ENCODE measurements at places on chromosomes 11 and 22. TPM values are rescaled to one million over a fixed set of nuclear protein-coding genes. Genes with fewer than 3 reads are reported as not detected.

Gene CDC45
- total RNA-seq, result 23.1 TPM

Gene BIK
- not detected for total RNA-seq

Gene FGF4
- not detected for total RNA-seq

Gene C11orf52
- total RNA-seq, result 0.37 TPM

Gene ELMOD1
- total RNA-seq, result under 0.01 TPM

Gene FUT4
- total RNA-seq, result 4.0 TPM

Gene APLNR
- total RNA-seq, result not detected

Gene KCNK7
- total RNA-seq, result 0.37 TPM

Gene KLHL35
- 1.4 TPM for total RNA-seq

Gene MYOD1
- total RNA-seq, result not detected

Gene HYLS1
- total RNA-seq, result 12.5 TPM

Gene IGLL1
- total RNA-seq, result not detected

Gene SHANK2
- 2.0 TPM for total RNA-seq

Gene SCGB1D4
- total RNA-seq, result not detected

Gene HORMAD2
- not detected for total RNA-seq

Gene GPR83
- total RNA-seq, result under 0.01 TPM

Gene CST6
- total RNA-seq, result 0.20 TPM

Gene RAB38
- total RNA-seq, result 1.8 TPM

Gene CCDC81
- 0.39 TPM for total RNA-seq

Gene RBMXL2
- not detected for total RNA-seq

Gene SLC22A8
- total RNA-seq, result not detected

Gene OSBP
- 34.6 TPM for total RNA-seq

Gene LDHAL6A
- not detected for total RNA-seq

Gene TBX10
- total RNA-seq, result not detected

Gene ACRV1
- total RNA-seq, result not detected

Gene ZP1
- total RNA-seq, result 0.98 TPM

Gene CRYBB2
- total RNA-seq, result not detected

Gene PKP3
- total RNA-seq, result 1.8 TPM

Gene MIOX
- total RNA-seq, result not detected

Gene DDIAS
- total RNA-seq, result 8.0 TPM

Gene SMIM38
- total RNA-seq, result under 0.01 TPM

Gene PACS1
- 15.8 TPM for total RNA-seq

Gene OR52E1
- not detected for total RNA-seq

Gene RTN4RL2
- total RNA-seq, result 1.5 TPM

Gene CAPRIN1
- 197 TPM for total RNA-seq

Gene OR52A1
- not detected for total RNA-seq

Gene OR51F2
- total RNA-seq, result not detected

Gene TRIM49
- total RNA-seq, result not detected

Gene OR51E2
- not detected for total RNA-seq

Data from subcutaneous preadipocyte (primary cell).